Large intestine (tissue), 12 donors: ENCODE measurements at places on chromosomes 7 and 10. TPM values are rescaled to one million over a fixed set of nuclear protein-coding genes. Genes with fewer than 3 reads are reported as not detected.

DNA sequence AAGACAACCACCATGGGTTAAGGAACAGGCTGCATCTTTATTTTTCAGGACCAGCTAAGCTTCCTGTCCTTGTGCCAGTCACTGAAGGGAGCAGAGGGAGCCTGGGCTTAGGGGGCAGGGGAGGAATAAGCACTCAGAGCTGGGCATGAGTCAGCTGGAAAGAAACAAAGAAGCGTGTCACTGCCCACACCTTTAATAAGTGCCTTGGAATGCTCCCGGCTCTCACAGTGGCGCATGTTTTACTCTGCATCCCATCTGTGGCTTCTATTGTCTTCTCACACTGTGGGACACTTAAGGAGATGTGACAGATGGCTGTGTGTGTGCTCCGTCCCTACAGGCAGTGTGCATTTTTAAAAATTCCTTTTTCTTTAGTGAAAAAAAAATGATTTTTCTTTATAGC is 71.7 kb downstream of the MTURN start:
- DNase-seq, result no peak

- no peak for DNase-seq
Observed at GRCh38 chr10:14873090-14873760, 5.4 kb upstream of the SUV39H2 start.

- no peak for DNase-seq
Observed at GRCh38 chr7:134758981-134759380, 20.5 kb upstream of the CALD1 start.

DNA sequence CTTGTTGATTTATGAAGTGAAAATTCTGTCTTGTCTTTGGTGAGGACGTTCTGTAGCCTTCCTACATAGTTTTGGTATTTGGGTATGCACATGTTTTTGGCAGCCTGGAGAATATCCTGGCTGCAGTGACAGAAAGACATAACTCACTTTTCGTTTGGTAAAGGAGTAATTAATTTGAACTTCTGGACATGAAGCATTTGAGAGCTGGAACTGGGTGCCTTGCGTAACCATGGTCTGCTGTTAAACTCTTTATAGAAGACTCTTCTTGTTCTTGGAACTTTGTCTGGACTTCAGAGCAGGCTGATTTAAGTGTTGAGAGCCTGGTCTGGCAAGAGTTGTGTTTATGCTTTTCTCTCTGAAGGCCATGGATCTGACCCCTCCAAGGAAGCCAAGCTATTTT is 231.3 kb downstream of the LRMDA start:
- no peak for DNase-seq

DNA sequence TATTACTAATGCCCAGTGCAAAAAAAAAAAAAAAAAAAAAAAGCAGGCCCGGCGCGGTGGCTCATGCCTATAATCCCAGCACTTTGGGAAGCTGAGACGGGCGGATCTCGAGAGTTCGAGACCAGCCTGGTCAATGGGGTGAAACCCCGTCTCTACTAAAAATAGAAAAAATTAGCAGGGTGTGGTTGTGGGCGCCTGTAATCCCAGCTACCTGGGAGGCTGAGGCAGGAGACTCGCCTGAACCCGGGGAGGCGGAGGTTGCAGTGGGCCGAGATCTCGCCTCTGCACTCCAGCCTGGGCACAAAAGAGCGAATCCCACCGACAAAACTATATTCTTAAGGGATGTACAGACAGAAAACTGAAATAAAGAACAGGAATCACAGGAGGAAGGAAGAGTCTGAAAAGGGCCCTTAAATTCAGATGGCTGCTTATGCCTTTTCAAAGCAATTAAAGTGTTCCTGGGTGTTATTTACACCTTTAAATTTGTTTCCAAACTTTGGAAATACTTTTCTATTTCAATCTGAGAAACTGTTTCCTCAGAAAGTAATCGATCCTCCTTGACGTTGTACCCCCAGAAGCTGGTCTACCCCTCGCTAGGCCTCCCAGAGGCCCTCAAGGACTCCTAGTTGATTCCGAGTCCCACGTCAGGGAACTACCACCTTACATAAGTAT is 2.0 kb upstream of the KMT2E start:
- no peak for DNase-seq

- DNase-seq, result no peak
Observed at GRCh38 chr7:5626498-5626897, 155.0 kb downstream of the RNF216 start.

GRCh38 chr7:27125986-27126394 is 4.6 kb downstream of the HOXA4 start:
- no peak for DNase-seq

DNA sequence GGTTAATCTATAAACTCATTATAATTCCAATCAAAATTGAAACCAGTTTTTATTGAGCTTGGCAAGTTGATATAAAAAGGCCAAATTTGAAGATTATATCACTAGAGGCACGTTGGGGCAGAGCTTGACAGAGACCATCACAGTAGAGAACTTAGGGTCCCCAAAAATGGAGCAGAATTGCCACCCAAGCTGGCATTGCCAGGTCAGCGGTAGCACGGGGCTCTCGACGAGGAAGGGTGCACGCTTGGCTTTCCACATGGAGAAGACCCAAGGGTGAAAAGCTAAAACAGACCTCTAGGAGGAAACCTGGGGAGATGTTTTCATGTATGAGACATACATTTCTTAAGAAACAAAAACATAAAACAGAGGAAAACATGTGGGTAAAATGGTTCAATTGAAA is 4.3 kb upstream of the JAKMIP3 start:
- DNase-seq, result no peak

- DNase-seq, result no peak
Observed at GRCh38 chr10:14535457-14536130, 204.9 kb upstream of the FRMD4A start.

GRCh38 chr7:45985902-45986301 is 64.8 kb upstream of the IGFBP3 start:
- no peak for DNase-seq

- no peak for DNase-seq
Observed at GRCh38 chr10:88994019-88994418, 3.4 kb downstream of the FAS start.

- DNase-seq, result no peak
Observed at GRCh38 chr7:64863021-64863420, 40.1 kb upstream of the ZNF273 start.

GRCh38 chr7:503575-504111 is 16.0 kb downstream of the PDGFA start:
- DNase-seq, result peak; percentile 98

DNA sequence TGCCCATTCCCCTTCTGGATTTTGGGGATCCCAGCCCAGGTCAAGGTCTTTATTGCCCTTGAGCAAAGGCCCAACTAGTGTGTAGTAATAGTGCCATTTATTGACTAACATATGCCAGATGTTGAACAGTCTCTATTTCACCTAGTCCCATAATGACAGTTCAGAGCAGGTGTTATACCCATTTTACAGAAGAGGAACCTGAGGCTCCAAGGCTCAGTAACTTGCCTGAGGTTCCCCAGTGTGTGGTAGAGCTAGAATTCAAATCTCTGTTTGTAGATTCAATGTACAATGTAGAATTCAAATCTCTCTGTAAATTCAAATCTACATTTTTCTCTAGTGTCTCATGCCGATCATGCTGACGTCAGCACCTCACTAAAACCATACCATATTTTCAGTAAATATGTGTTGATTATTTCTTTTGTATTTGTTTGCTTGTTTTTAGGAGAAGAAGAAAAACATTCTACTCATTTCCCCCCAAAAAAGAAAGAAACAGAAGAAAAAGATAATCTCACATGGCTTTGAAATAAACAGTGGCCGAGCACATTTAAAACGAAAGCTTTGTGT is 329.7 kb downstream of the PRPF18 start:
- DNase-seq, result no peak

Gene TEX47
- not detected for polyA plus RNA-seq

Gene PIK3CG
- polyA plus RNA-seq, result 2.7 TPM

Gene CLRN3
- 121 TPM for polyA plus RNA-seq

Gene MYO1G
- polyA plus RNA-seq, result 2.2 TPM

Gene TASOR2
- 31.0 TPM for polyA plus RNA-seq

Gene LRRC4
- polyA plus RNA-seq, result 2.1 TPM

Gene LMBR1
- 29.3 TPM for polyA plus RNA-seq

Gene ASAH2
- polyA plus RNA-seq, result 64.5 TPM

Gene PDGFA
- polyA plus RNA-seq, result 104 TPM

Gene PPP1R3C
- polyA plus RNA-seq, result 39.6 TPM

Gene RBP4
- polyA plus RNA-seq, result 33.9 TPM
